ENCODE measurements at places on chromosomes 6 and 20. TPM values are rescaled to one million over a fixed set of nuclear protein-coding genes. Genes with fewer than 3 reads are reported as not detected.

The TTK gene
- 97.9 TPM for total RNA-seq

The VEGFA gene
- total RNA-seq, result 32.1 TPM

The TMEM14A gene
- 11.0 TPM for total RNA-seq

The SPO11 gene
- not detected for total RNA-seq

The DEF6 gene
- total RNA-seq, result 6.5 TPM

The BMP6 gene
- 0.37 TPM for total RNA-seq

The POPDC3 gene
- total RNA-seq, result 1.1 TPM

The LRFN2 gene
- 0.28 TPM for total RNA-seq

The SYNDIG1 gene
- 8.5 TPM for total RNA-seq

The GLP1R gene
- total RNA-seq, result 0.87 TPM

The OOEP gene
- not detected for total RNA-seq

The YTHDF1 gene
- 36.0 TPM for total RNA-seq

The DCBLD1 gene
- 12.0 TPM for total RNA-seq

The OPN5 gene
- total RNA-seq, result not detected

The PDE7B gene
- total RNA-seq, result not detected

The HTR1E gene
- total RNA-seq, result not detected

The SLA2 gene
- total RNA-seq, result 0.14 TPM

The DNAAF9 gene
- 3.3 TPM for total RNA-seq

The HLA-DOA gene
- total RNA-seq, result 6.1 TPM

The MAP3K5 gene
- 1.3 TPM for total RNA-seq

The SLC32A1 gene
- not detected for total RNA-seq

The SYNGAP1 gene
- total RNA-seq, result 8.3 TPM

The DSN1 gene
- total RNA-seq, result 44.3 TPM

The CDS2 gene
- total RNA-seq, result 25.1 TPM

The ASIP gene
- total RNA-seq, result not detected

The B3GALT4 gene
- total RNA-seq, result 5.6 TPM

The TBXT gene
- 0.22 TPM for total RNA-seq

The TOX2 gene
- total RNA-seq, result 1.6 TPM

The THBD gene
- total RNA-seq, result 1.2 TPM

The SOBP gene
- 1.3 TPM for total RNA-seq

The VGLL2 gene
- total RNA-seq, result not detected

The PRKN gene
- total RNA-seq, result 0.26 TPM

The TAF4 gene
- 5.2 TPM for total RNA-seq

The CDSN gene
- not detected for total RNA-seq

The PI16 gene
- not detected for total RNA-seq

The PDYN gene
- 0.15 TPM for total RNA-seq

The MYT1 gene
- total RNA-seq, result 2.1 TPM

The DEFB124 gene
- not detected for total RNA-seq

The ELOVL5 gene
- 103 TPM for total RNA-seq

The DDO gene
- total RNA-seq, result not detected

The OTOR gene
- not detected for total RNA-seq

The KCNK5 gene
- total RNA-seq, result 30.1 TPM

The PLG gene
- total RNA-seq, result not detected

Data from H7 (cell line).